ENCODE measurements at places on chromosomes 2 and 18. TPM values are rescaled to one million over a fixed set of nuclear protein-coding genes. Genes with fewer than 3 reads are reported as not detected.

- no peak for ATAC-seq
These were observed 71.4 kb upstream of the ZNF385B start for GRCh38 chr2:179932786-179933185.

DNA sequence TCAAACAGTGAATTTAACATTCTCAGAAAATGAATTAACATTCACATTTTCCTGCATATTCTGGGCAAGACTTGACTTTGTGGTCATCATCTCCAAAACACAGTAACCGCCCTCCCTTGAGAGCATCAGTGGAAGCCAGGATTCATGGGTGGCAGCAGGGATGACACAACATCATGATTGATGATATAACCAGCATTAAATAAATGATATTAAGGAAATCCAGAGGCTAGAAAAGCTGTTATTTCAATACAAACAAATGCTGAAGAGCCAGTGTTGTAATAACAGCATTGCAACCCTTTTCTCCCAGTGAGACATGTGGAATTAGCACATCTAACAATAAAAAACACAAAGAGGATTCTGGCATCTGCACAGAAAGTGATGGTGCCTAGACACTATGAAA is 41.1 kb downstream of the CDC42EP3 start:
- peak; percentile 24 for ATAC-seq

Gene UGT1A10
- total RNA-seq: 0.70 TPM

GRCh38 chr2:236107536-236107935 is 60.6 kb downstream of the GBX2 start:
- ATAC-seq: no peak

DNA sequence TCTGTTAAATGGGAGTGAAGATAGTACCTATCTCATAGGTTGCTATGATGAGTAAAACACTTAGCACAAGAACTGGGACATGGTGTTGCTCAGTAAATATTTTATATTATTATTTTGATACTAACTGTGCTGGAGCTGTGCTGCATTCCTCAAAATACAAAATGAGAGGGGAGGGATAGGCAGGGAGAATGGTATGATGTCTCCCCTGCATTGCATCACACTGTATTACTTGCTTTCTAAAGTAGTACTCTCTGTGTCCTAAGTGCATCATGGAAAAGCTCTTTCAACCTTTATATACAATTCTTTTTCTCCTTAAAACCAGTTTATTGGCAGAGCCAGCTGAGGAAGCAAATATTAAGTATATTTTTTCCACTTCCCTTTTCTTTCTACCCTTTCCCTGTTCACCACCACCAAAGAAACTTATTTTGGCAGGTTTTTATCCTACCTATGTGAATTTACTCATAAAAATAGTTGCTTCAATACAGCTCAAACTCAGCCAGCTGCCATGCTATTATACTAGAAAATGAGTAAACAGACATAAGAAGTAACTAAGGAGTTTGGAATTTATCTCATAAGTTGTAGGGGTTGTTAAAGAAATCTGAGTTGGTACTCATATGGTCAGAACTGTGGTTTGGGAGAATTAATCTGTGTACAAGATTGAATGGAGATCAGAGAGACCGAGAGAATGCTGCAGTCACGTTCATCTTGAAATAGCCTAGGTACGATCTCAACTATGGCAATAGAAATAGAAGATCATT is 60.3 kb downstream of the EHBP1 start:
- ATAC-seq: no peak

DNA sequence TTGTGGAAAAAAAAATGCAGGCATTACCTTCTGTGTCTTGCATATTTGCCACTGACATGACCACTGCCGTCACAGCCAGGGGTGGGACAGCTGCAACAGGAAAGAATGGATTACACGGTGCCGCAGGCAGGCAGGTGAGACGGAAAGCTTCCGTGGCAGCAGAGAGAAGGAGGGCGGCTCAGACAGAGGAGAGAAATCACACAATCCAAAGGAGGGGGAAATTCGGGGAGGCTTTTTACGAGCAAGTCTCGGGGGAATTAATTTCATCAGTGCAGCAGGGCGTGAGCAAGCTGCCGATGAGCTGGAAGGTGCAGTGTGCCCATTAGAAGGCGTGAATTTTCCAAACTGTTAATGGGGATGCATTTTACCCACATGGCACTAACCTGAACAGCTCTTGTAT is 234.8 kb upstream of the PXDN start:
- no peak for ATAC-seq

Gene CPLX4
- 0.41 TPM for total RNA-seq

DNA sequence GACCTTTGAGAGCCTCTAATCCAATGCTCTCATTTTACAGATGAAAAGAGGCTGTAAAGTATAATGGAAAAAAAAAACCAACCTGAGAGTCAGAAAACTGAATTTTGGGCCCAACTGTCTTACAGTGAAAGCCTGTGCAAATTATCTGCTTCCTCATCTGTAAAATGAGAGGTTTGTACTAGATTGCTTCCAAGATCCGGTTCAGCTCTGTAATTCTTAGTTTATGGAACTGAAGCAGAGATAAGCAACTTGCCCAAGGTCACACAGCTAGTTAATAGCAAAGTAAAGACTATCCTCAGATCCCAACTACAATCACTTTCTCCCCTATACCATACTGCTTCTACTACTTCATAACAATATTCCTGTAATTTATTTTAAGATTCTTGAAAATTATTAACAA is 6.3 kb downstream of the TLK1 start:
- ATAC-seq: no peak

Gene SPEG
- total RNA-seq: 14.3 TPM

All from motor neuron (in vitro differentiated cells).